NCI-H748 treated with DMSO at 0.1 percent for 48 hours (cell line): ENCODE measurements at places on chromosomes 12 and 14.

DNA sequence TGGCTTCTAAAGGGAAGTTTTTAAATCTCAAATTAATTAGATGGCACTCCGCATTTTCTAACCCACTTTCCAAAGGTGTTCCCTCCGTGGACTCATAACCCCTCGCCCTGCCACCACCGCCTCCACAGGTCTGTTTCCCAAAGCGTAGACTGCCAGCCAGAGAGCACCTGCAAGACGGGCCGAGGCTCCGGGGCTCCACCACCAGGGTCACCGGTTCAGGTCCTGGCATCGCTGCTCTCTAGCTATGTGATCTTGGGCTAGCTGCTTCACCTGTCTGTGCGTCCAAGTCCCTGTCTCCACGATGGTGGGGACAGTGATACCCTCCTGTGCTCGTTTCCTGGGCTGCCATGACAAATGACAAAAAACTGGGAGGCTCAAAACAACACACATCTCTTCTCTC, 11.5 kb downstream of the RIMBP2 start:
- DNase-seq: no peak

GRCh38 chr14:69921052-69921451, 41.8 kb downstream of the SMOC1 start:
- DNase-seq: no peak

DNA sequence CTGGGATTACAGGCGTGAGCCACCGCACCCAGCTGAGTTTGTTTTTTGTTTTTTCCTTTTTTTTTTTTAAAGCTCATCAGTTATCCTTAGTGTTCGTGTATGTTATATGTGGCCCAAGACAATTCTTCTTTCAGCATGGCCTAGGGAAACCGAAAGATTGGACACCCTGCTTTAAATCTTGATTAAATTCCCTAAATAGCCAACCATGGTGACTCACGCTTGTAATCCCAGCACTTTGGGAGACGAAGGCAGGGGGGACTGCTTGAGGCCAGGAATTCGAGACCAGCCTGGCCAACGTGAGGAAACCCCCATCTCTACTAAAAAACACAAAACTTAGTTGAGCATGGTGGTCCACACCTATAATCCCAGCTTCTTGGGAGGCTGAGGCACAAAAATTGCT, 131.1 kb downstream of the MED13L start:
- DNase-seq: no peak

GRCh38 chr12:111155521-111155920, 213.4 kb downstream of the PHETA1 start:
- DNase-seq: no peak

DNA sequence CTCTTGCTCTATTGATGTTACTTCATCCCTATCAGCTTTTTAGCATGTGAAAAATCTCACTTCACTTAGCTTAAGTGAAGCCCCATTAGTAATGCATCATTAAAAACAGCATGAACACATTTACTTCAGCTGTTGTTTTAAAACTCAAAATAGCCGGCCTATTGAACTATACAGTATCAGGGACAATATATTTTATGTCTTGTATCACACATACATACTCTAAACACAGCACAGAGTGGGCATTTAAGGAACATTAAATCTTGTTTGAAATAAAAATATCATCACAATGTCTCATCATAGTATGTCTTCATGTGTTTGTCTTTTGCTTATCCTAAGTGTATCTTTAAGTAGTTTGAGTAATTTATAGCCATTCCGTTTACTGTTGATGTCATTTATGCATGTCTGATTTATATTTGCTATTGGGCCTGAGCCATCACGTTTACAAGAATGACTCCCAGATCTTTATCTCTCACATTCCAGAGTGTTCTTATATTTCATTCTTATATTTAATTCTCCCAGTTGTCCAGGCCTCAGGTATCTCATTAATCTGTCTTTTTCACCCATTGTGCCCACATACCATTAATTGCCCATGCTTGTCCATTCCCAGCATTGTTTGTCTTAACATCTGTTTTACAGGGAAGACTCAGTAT, 57.5 kb downstream of the ARHGAP5 start:
- no peak for DNase-seq

DNA sequence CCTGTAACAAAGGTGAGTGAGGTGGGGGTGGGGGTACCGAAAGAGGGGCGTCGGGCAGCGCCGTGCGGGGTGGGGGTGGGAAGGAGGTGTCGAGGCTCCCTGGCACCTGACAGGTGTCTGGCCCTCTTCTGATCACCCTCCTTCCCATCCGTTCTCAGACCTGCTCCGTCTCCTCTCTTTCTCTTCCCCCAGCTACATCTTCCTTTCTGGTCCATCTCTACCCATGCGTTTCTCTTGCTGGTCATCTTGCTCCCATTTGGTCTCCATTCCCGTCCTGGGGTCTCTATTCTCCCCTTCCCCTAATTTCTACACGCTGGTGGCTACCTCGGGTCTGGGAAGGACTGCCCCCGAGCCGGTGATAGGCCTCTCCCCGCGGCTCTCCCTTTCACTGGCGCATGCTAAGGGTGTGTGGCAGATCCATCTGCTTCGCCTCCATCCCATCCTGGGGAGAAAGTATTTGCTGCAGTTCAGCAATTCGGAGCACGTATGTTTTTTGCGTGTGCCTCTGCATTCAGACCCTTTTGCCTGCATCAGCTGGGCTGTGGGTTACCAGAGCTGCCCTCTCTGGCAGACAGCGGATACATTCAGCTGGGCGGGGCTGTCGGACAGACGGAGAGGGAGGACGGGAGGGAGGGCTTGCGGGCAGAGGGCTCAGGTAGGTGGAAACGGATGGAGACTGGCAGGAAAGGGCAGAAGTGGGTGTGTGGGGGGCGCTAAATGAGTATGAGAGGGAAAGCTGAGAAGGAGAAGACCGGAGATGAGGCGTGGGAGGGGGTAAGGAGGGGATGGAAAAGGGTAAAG, 730 bp downstream of the CLSTN3 start:
- peak; percentile 19 for DNase-seq

DNA sequence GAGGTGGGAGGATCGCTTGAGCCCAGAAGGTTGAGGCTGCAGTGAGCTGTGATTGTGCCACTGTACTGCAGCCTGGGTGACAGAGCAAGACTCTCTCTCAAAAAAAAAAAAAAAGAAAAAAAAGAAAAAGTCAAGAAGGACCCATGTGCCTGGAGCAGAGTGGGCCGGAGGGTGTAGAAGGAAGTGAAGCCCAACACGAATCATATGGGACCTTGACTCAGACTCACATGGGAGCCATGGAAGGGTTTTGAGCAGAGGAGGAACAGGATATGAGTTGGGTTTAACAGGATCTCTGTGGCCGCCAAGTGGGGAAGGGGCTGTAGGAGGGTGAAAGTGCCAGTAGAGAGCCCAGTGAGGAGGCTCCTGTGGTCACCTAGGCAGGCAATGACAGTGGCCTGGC, 165.4 kb downstream of the PHETA1 start:
- DNase-seq: no peak

DNA sequence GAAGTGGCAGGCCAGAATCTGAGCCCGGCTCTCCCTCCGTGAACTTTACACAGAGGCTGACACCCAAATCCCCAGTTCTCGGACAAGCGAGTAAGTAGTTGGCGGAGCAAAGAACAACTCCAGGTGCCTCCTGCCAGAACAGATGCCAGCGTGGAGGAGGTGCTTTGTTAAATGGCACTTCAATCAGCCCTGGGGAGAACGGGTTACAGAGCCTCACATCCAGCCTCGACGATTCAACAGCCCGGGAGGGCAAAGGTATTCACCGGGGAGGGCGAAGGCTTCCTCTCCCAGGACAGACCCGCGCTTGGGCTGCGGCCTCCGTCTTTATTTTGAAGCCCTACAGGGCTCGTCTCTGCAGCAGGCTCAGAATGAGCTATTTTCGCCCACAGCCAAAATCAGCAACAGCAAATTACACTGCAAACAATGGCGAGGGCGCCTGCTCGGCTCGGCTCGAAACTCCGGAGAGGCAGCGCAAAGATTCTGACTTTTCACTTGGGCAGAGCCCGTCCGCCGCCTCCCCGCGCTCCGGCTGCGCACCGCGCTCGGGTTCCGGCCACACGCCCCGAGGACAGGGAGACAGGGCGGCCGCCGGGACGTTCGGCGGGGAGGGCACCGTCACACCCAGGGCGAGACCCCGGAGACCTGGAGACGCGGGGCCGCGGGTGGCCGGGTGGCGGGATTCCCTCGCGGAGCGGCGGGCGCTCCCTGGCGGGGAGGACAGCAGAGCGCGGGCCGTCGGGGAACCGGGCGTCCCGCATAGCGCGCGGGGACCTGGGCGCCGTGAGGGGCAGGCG, 811 bp downstream of the TMCC3 start:
- DNase-seq: no peak

DNA sequence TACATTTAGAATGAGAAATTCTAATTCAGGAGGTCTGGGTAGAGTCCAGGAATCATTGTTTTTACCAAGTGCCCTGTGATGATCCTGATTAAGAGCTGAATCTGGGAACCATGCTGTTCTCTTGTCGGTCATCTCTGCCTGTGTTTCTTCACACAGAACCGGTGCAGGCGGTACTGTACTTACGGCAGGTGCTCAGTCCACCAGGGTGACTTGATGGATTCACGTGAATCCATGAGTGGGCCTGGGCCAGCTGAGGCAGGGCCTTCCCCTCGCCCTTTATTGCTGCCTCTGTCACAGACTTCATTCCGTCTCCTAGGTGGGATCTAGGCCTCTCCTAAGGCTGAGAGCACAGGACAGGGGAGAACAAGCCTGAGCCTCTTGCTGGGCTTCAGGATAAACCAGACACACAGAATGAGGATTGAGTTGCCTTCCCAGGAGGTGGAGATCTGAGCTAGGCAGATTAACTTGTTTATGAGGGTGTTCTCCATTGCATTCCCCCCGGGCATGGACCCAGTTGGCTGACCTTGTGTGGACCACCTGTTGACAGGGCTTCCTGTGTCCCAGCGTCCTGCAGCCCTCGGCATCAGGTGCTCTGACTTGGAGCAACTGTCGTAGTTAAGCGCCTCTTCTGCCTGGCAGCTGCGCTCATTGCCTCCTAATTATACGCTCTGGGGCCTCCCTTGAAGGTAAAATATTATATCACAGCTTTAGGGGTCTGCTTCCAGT, 42.1 kb downstream of the B4GALNT3 start:
- DNase-seq: no peak

- no peak for DNase-seq
These were observed 26.5 kb downstream of the PALS1 start for GRCh38 chr14:67267576-67268328.

DNA sequence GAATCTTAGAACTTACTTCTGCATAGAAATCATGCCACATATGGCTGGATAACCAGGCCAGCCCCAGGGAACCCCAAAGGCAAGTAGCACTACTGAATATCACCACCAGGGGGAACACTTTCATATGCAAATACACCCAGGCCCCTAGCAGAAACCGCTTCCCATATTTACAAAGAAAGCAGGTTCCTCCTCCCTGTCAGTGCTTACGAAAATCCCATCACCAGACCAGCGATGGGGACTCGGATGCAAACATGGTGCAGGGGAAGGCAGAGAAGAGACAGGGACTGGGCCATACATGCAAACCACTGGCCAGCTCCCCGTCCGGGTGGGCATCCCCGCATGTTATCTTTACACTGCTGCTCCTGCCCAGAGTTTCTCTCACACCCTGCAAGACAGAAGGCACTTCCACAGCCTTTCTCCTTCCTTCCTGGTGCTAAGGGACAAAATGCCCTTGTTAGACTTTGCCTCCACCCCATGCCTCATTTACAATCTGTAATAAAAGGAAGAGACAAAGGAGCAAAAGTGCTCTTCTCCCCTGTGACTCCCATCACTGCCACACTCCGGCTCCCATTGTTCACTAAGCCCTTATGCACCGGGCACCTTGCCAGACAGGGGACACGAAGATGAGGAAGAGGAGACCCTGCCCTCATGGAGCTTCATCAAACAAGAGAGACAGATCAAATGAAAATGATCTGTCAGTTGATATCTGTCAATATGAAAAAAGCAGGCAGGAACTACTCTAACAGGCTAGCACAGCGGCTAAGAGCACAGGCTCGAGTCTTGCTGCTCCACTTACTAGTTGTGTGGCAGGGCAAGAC, 62.3 kb downstream of the PTPN21 start:
- DNase-seq: peak; percentile 84
